ENCODE measurements at places on chromosomes 5 and 9.

- no peak for DNase-seq
Measured at GRCh38 chr5:108655750-108656450, 91.8 kb upstream of the FER start.

GRCh38 chr9:127316586-127317323, 52.2 kb downstream of the GARNL3 start:
- no peak for DNase-seq

DNA sequence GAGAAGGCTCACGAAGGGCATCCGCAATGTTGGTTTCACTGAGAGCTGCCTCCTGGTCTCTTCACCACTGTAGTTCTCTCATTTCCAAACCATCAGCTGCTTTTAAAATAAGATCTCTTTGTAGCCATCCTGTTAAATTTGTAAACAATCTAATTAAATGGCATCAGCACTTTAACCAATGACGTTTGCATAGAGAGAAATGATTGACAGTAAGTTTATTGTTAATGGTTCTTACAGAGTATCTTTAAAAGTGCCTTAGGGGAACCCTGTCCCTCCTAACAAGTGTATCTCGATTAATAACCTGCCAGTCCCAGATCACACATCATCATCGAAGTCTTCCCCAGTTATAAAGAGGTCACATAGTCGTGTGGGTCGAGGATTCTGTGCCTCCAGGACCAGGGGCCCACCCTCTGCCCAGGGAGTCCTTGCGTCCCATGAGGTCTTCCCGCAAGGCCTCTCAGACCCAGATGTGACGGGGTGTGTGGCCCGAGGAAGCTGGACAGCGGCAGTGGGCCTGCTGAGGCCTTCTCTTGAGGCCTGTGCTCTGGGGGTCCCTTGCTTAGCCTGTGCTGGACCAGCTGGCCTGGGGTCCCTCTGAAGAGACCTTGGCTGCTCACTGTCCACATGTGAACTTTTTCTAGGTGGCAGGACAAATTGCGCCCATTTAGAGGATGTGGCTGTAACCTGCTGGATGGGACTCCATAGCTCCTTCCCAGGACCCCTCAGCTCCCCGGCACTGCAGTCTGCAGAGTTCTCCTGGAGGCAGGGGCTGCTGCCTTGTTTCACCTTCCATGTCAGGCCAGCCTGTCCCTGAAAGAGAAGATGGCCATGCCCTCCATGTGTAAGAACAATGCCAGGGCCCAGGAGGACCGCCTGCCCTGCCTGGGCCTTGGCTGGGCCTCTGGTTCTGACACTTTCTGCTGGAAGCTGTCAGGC, 16.6 kb downstream of the SQSTM1 start:
- no peak for DNase-seq

GRCh38 chr5:58961631-58962280, 378.9 kb downstream of the RAB3C start:
- no peak for DNase-seq

DNA sequence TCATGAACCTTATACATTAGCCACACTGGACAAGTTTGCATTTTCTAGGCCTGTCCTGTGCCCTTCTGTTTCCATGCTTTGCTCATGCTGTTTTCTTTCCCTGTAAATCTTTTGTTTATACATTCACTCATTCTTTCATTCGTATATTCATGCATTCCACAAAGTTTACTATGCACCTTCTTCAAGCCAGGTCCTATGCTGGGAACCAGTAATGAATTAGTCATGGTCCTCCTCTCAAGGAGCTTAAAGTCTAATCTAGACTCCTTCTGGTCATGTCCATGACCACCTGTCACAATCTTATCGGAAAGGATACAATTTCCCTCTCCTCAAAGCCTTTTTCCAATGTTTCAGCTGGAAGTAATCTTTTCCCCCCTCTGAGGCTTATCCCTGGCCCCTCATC, 9.1 kb upstream of the XPA start:
- no peak for DNase-seq

GRCh38 chr5:43037636-43038495, 2.3 kb downstream of the ANXA2R start:
- DNase-seq, result no peak

DNA sequence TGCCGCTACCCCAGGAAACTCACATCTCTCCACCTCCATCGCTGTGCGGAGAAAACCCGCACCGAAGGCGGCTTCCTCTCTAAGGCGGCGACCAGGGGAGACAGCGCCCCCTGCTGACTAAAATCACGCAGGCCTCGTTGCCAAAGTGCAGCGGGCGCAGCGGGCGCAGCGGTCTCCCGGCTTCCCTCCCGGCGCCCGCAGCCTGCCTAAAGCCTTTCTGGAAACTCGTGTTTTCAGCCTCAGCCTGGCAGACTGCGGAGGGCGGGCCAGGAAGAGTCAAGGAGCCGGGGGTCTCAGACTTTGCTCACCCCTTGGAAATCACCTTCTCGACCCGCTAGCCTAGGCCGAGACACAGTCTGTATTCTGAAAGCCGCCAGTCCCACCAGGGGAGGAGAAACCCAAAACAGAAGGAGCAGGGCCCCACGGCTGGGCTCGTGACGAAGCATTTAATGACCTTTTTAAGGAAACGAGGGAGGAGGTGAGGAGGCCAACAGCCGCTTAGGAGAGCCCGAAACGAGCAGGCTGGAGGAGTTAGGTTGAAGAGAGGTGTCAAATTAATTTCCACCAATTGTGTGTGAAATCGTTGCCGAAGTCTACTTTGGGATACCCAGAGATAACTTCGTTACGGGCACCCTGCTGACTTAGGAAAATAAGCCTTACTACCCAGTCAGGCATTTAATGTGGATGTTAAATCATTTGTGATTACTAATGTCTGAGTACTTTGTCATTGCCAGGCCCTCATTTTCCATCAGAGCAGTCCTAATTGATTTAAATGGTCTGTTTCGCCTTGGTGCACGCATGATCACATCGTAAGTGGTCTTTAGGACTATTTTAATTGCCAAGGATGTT, 7.3 kb upstream of the FOXB2 start:
- DNase-seq, result peak; percentile 72

- DNase-seq, result no peak
Measured at GRCh38 chr9:8468045-8468637, 668.6 kb upstream of the DMAC1 start.

DNA sequence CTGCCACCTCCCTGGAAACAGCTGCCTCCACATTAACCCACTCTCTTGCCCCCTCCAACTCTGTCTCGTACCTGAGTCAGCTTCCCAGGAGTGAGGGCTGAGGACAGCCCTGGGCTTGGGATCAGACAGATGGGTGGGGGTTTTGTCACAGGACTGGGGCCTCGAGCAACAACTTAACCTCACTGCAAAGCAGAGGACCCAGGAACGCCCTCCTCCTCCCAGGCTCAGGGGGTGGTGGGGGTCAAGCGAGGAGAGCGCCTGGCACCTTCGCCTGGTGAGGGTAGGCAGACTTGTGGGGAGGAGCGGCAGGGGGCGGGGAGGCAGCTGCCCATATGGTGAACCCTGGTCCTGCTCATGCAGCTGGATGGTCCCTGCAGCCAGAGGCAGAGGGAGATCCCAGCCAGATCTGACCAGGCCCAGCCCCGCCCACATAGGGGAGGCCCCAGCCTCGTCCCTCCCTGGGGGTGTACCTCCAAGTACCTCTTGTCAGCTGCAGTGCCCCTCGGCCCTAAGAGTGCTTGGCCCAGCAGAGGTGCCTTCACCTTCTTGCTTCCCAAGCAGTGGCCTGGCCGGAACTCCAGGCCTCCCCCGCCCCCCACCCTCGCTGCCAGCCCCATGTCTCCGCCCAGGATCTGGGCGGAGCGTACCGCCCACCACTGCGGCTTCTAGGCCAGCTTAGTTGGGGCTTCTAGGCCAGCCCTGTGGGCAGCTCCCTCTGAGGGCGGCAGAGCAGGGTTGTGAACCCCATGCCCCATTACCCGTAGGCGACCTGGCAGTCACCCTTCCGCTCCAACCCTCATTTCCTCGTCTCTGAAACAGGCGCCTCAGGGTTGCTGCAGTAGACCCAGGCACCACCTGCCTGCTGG, at the start of gene SARDH:
SARDH (minus strand) TSS at position 579 of the 866 bp plus-strand sequence. CDS start 4,179 bp downstream, outside the sequence.
- peak; percentile 39 for DNase-seq

DNA sequence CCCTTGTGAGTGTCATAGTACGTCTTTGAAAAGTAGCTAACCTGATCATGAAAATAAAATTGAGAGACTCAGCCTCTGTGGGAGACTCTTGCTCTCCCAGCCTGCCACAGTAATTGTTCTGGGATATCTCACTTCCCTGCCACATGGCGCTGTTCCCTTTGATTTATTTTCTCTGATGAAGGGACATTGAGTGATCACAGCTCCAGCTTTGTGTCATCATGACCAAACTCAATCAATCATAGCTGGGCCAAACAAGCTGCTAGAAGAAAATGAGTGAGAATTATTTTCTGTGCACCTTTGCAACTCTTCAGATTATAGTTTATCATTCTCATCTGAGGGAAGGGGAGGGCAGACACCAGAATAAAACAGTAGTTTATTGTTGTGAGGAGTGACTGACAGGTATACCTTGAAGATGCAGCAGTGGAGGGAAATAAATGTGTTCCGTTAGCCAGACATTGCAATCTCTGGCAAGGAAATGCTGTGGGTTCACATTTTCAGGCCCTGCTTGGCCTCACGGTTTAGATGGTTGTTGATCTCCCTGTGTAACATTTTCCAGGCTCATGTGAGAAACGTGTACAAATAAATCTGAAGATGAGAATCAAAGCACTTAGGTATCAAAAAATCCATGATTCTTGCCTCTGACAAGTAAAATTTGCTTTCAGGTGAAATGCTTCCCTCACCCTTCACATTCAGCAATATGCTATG, 174.7 kb upstream of the FBXL17 start:
- no peak for DNase-seq

DNA sequence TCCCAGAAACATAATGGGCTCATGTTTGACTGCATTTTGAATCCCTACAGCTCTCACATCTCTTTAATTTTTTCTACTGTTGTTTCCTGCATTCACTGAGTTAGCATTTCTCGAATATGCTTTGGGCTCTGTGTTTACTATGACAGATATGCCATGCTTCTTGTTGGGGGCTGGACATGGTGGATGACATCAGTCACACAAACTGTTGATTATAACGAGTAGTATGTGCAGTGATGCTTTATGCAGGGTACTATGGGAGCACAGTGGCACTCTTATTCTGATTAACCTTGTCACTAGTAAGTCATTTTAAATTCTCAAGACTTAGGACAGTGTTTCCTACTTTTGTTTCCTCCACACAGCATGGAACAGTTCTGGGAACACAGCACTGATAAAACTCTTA, 295.4 kb upstream of the ZNF608 start:
- no peak for DNase-seq

DNA sequence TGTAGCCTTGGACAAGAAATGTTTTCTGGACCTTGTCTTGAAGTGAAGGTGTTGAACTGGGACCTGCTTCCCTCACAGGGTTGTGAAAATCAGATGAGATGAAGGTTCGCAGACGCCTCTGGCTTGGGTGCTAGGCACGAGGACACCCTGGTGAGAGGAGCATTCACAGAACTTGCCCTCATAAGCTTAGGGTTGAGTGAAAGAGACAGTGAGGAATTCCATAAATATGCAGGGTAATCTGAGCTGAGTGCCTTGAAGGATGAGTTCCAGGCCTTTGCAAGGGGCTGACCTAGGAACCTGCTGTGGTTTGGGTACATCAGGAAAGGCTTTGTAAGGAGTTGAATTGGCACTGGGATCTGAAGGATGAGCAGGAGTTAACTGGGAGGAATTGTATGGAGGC, 75.7 kb upstream of the SAP30L start:
- DNase-seq, result no peak

- DNase-seq, result peak; percentile 83
Measured at GRCh38 chr9:89427621-89428221, 70.2 kb downstream of the SEMA4D start.

DNA sequence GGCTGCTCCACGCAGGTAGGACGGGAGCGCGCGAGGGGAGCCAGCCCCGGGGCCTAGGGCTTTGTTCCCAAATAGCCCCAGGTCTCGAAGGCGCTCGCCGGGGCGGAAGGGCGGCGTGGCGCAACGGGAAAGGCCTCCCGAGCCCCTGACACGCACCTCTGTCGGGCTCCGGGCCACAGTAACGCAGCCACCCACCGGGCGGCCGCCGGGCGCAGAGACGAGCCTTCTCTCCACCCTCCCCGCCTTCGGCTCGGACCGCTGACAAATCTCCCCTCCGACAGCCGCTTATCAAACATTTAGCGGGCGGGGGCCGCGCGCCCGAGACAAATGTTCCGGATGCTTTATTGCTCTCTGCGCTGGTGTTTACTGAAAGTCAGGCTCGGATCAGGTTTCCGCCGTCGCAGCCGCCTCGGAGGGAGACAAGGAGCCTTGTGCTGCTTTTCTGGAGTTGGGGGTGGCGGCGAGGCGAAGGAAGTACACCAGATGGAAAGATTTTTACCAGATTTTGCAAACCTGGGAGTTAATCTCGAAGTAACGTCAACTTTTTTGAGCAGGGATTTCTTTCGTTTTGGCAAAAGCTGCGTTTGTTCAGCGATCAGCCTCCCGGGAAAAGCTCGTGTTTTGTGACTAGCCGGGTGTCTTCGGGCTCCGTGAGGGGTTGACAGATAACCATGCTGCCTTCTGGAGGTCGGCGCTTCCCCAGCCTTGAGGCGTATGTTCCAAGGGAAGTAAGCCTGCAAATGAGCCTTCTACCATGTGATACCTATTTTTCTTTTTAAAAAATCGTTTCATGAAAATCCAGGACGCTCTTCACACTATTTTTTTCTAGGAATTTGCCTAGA, 950 bp downstream of the RGMB start:
- peak; percentile 58 for DNase-seq

GRCh38 chr5:30930736-30931135, 262.8 kb upstream of the CDH6 start:
- DNase-seq, result no peak

GRCh38 chr5:73373814-73374510, 74.6 kb downstream of the FOXD1 start:
- no peak for DNase-seq

DNA sequence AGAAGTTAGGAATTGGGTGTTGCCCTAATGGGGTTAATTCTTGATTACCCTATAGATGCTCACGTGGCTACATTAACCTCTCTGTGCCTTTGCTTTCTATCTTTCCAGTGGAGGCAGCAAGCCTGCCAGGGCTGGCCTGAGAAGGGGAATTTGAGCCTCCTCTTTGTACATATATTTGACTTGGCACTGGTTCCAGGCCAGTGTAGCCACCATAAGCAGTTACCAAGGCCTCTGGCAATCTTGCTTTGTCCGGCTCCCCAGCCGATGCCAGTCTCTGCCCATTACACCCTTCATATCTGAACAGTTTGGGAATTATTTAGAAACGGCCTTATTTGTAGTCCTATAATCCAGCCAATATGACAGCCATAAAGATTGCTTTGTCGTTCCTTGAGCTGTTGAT, 58.6 kb upstream of the PPARGC1B start:
- no peak for DNase-seq

- no peak for DNase-seq
Measured at GRCh38 chr9:22116758-22117157, 107.7 kb upstream of the CDKN2B start.

Measured in stimulated activated CD4-positive, alpha-beta T cell treated with anti-CD3 and anti-CD28 coated beads, Interleukin-2, amount 100 ng/mL, for 24 hours (primary cell).